ENCODE measurements at places on chromosomes 4 and X. TPM values are rescaled to one million over a fixed set of nuclear protein-coding genes. Genes with fewer than 3 reads are reported as not detected.
A peak's percentile ranks its signal among the peaks of the same experiment; 100 is the strongest.

DNA sequence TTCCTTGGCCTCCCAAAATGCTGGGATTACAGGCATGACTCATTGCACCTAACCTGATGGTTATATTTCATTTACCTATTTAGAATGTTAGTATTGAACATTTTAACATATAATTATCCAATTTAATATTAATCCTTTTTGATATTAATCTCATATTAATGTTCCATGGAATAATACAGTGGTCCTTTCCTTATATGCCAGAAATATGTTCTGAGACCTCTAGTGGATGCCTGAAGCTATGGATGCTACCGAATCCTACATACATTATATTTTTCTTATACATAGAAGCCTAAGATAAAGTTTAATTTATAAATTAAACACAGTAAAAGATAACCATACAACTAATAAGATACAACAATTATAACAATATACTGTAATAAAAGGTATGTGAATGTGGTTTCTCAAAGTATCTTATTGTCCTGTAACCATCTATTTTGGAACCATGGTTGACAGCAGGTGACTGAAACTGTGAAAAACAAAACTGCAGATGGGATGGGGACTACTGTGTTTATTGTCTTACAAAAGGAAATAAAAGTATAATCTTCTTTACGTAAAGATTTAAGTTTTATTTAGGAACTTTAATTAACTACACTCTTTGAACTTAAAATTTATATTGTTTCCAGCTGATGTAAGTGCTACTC is 431.4 kb downstream of the GRID2 start:
- ATAC-seq, result no peak

Gene TRIM2
- 56.8 TPM for total RNA-seq

GRCh38 chr4:25638806-25639205 is 16.8 kb upstream of the SLC34A2 start:
- ATAC-seq, result no peak

Gene QRFPR
- total RNA-seq, result 0.31 TPM

Gene WWC2
- 34.7 TPM for total RNA-seq

Gene HHIP
- 0.54 TPM for total RNA-seq

GRCh38 chr4:180512801-180513475 is 1730.3 kb upstream of the TENM3 start:
- no peak for ATAC-seq

DNA sequence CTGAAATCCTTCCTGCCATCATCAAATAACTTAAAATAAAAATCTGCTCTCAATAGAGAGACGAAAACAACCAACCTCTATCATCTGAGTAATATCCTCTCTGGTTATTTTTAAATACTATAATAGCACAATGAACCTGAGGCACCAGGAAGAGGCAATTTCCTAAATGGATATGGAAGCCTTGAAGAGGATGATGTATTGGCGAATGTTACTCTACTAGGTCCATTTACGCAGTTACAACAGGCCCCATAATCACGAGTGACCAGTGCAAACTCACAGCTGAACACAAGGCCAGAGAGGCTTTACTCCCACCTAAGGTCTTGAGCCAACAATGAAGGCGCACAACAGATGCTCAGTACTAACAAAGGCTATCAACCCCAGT is 678.8 kb upstream of the NR3C2 start:
- peak; percentile 28 for ATAC-seq

DNA sequence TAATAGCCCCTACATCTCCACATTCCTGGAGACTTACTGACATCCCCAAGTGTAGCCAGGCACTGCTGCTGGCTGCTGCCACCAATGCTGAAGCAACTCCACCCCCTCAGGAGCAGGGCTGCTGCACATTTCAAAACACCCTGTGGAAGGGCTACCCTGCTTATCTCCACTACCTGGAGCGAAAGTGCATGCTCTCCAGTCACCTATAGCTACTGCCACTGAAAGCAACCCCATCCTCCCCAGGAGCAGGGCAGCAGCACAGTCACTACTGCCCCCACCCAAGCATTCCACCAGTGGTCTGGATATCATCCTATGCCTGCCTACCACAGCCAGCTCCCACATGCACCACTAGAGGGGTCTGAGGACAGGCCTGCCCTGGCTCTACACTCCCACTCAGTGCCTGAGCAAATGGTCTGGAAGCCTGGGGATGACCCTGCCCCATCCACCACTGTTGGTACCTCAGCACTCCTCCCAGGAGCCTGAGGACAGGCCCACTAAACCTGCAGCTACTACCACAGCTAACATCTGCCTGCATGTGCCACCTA is 55.3 kb downstream of the MANBA start:
- no peak for ATAC-seq

DNA sequence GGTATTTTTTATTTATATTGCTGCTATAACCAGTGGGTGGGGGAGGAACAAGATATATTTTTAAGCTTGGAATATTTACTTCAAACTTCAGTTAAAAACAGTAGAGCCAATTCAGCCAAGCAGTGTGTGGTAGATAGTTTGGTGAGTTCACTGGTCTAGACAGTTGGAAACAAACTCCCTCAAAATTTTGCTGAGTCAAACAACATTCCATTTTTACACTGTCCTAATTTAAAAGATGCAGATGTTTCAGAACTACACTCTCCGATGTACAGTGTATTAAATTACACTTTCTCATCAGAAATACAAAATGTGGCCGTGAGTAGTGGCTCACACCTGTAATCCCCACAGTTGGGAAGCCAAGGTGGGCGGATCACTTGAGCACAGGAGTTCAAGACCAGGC is 23.3 kb downstream of the PRKX start:
- no peak for ATAC-seq

DNA sequence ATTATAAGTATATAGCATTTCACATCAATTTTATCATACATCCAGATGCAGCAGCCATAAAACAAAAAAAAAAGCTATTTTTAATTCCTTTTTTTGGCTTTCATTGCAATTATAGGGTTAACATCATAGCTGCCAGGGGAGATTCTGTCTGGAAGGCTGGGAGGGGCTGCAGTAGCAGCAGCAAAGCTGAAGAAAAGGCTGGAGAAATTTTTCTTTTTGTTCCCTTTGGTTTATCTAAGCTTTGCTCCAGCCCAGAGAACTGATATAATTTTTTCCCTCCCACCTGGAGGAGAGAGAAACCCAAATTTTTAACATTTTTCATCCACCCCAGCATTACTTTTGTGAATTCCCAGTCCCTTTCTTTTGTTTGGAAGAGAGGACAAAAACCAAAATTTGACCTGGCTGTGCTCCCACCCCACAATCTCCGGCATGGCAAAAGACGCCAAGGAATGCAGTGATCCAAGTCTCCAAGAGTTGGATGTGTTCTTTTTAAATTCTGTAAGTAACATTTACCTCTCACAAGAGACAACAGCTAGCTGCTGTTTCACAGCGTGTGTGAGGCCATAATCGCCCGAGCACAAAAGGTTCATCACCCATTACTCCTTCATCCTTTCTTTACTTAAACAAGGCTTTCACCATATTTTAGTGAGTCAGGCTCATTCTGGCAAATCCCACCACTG is 25.1 kb upstream of the FAM156A start:
- ATAC-seq, result no peak

Gene USP26
- total RNA-seq, result not detected

GRCh38 chr4:5292101-5292500 is 240.8 kb downstream of the STK32B start:
- ATAC-seq, result no peak
